ENCODE measurements at places on chromosomes 1 and 21.

DNA sequence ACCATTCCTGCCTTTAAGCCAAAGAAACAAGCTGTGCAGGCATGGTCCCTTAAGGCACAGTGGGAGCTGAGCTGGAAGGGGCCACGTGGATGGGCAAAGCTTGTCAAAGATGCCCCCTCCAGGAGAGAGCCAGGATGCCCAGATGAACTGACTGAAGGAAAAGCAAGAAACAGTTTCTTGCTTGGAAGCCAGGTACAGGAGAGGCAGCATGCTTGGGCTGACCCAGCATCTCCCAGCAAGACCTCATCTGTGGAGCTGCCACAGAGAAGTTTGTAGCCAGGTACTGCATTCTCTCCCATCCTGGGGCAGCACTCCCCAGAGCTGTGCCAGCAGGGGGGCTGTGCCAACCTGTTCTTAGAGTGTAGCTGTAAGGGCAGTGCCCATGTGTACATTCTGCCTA lies 1.3 kb upstream of the SLC50A1 start:
- DNase-seq: no peak

- DNase-seq: no peak
Measured at GRCh38 chr21:27400045-27400444, 433.2 kb upstream of the ADAMTS5 start.

DNA sequence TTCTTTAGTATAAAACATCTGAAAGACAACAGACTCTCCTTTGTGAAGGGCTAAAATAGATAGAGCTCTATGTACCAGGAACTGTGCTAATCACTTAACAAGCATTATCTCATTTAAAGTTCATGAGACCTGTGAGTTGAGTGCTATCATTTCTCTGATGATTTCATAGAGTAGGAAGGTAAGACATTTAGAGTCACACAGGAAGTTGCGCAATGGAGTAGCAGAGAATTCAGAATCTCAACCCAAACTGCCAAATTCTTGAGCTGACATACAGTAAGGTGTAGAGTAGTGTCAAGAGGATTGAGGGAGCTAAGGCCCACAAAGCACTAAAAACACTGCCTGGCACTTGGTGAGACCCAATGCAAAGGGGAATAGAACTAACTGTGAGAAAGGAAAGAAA lies 384.3 kb downstream of the NTNG1 start:
- no peak for DNase-seq

DNA sequence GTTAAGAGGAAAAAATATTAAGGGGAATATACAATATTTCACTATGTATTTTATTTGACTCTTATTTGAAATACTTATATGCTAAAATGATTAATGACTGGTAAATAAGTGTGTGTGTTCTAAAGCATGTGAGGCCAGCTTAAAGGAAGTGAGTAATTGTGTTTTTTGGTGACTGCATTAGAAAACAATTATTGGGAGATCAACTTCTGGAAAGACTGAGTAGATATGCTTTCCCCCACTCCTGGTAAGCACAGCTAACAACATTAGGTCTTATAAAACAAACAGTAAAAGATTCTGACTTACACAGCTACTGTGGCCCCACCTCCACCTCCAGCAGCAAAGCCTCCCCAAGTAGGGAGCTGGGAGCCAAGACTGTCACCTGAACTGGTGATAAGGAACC lies 403.0 kb downstream of the SRGAP2C start:
- no peak for DNase-seq

DNA sequence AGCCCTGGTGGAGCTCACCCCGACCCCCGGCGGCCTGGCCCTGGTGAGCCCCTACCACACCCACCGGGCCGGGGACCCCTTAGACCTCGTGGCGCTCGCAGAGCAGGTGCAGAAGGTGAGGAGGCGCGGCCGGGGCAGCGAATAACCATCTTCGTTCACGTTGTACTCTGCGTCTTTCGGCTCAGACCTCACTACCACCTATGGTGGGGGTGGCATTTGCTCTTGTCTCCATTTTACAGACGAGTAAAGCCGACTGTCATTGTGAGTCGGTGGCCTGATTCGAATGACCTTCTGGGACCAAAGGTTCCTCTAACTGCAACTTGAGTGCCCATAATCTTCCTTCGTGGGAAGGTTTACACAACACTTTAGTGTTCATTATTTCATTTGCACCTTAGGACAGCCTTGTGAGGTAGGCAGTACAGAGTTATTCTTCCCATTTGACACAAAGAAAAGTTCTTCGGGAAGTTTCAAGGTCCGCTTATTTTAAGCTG lies 506 bp downstream of the C1orf50 start:
- no peak for DNase-seq

GRCh38 chr1:30705698-30706097 lies 17.7 kb downstream of the MATN1 start:
- no peak for DNase-seq

DNA sequence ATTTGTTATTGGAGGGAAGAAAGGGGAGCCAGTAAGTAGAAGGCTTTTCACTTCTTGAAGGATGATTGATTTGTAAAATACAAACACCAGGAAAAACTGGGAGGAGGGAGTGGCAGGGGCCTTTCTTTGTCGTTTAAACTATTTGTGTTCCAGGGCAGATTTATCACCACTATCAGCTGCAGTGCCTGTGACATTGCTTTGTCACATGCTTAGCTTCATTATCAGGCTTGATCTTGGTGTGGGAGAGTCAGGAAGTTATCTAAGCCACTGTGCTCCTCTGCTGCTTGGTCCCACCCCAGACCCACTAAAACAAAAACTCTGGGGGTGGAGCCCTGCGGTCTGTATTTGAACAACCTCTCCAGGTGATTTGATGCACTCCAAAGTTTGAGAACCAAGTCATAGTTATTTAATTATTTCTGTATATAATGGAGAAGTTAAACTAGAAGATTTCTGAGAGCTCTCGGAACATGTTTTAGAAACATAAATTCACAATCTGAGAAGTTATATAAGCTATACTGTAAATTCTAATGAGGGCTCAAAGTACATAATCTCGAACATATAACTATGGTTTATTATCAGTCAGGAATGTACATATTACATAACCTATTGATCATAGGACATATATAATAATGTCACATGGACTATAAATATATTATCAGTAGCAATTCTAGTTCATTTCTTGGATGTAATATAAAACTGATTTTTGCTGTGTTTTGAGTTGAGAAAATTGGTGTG lies 87.9 kb downstream of the CDC14A start:
- peak; percentile 37 for DNase-seq

DNA sequence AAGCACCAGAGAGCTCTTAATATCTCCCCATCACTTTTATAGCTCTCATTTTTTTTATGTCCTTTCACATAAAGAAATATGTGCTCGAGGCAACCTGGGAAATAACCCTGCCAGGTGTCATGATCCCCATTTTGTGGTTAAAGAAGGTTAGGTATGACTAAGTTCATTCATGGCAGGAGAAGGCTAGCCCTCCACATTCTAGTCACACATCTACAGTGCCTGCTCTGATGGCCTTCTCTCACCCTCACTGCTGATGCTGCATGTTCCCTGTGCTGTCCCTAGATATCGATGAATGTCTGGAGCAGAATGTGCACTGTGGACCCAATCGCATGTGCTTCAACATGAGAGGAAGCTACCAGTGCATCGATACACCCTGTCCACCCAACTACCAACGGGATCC lies 187.5 kb downstream of the TPR start:
- no peak for DNase-seq

GRCh38 chr1:65420590-65421350 lies at the start of the genes LEPR and LEPROT:
TSS of gene LEPR (plus strand) at chr1:65420668. CDS start at chr1:65565566, 144,898 bp downstream.
TSS of gene LEPROT (plus strand) at chr1:65420668. CDS start at chr1:65420725, 57 bp downstream.
- peak; percentile 99 for DNase-seq

DNA sequence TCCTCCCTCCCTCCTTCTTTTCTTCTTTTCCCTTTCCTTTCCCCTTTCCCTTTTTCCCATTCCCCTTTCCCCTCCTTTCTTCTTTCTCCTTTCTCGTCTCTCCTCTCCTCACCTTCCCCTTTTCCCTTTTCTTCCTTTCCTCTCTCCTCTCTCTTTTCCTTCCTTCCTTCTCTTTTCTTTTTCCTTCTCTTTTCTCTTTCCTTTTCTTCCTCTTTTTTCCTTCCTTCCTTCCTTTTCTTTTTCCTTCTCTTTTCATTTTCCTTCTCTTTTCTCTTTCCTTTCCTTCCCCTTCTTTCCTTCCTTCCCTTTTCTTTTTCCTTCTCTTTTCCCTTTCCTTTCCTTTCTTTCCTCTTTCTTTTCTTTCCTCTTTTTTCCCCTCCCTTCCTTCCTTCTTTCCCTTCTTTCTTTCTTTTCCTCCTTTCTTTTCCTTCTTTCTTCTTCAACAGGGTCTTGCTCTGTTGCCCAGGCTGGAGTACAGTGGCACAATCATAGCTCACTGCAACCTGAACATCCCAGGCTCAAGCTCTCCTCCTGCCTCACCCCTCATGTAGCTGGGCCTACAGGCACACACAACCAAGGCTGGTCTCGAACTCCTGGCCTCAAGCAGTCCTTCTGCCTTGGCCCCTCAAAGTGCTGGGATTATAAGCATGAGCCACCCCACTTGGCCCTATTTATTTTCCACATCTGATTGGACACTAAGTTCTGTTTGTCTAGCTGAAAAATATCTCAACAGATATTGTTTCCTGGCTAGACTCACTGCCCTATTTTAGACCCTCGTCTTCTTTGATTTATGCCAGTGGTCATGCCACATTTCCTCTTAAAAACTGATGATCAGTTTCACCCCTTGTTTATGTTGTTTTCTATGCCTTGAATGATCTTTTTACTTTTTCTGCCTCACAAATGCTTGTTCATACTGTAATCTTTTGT lies 57.1 kb upstream of the MACF1 start:
- DNase-seq: no peak

Measured in upper lobe of left lung (tissue), 6 donors.